Activated CD4-positive, alpha-beta T cell treated with anti-CD3 and anti-CD28 coated beads, Interleukin-2, amount 10 ng/mL, durations not matched to agents 7 days and 5 days (primary cell): ENCODE measurements at places on chromosomes 7 and 10. TPM values are rescaled to one million over a fixed set of nuclear protein-coding genes. Genes with fewer than 3 reads are reported as not detected.

- H3K27ac ChIP-seq = no peak overlapping the region
- H3K27me3 ChIP-seq = no peaks in the 10 kb centered on the region
- DNase-seq = no peak
- H3K4me1 ChIP-seq = peaks cover 16% of the 10 kb centered on the region
- no peak overlapping the region for H3K4me3 ChIP-seq
These were observed 165.8 kb downstream of the LRRC4 start for GRCh38 chr7:127865466-127865865.

GRCh38 chr7:2321020-2321419 lies 6.8 kb upstream of the SNX8 start:
- no peaks in the 10 kb centered on the region for H3K27me3 ChIP-seq
- H3K36me3 ChIP-seq = no peaks in the 10 kb centered on the region
- peaks cover 6% of the 10 kb centered on the region for H3K4me1 ChIP-seq
- no peak for DNase-seq
- no peak overlapping the region for H3K27ac ChIP-seq

DNA sequence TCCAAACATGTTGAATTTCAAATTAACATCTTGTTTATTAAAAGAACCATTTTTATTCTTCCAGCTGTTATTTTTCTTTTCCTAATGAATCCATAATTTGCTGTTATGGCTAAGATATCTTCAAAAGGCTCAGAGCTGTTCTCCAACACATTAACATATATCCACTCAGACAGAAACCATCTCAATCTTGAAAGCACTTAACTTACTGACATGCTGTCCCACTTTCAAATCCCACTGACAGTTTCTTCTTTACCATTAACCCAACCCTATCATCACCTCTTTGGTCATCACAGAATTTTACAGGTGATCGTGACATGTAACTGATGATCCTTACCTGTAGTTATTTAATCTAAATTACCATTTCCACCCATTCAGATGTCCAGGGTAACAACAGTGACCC lies 75.5 kb upstream of the AFAP1L2 start:
- H3K27me3 ChIP-seq = no peaks in the 10 kb centered on the region
- no peak for DNase-seq
- no peak overlapping the region for H3K27ac ChIP-seq

GRCh38 chr7:48718731-48719378 lies 205.5 kb upstream of the CDC14C start:
- DNase-seq = no peak
- H3K36me3 ChIP-seq = no peaks in the 10 kb centered on the region
- H3K27ac ChIP-seq = no peak overlapping the region
- no peak overlapping the region for H3K4me3 ChIP-seq

DNA sequence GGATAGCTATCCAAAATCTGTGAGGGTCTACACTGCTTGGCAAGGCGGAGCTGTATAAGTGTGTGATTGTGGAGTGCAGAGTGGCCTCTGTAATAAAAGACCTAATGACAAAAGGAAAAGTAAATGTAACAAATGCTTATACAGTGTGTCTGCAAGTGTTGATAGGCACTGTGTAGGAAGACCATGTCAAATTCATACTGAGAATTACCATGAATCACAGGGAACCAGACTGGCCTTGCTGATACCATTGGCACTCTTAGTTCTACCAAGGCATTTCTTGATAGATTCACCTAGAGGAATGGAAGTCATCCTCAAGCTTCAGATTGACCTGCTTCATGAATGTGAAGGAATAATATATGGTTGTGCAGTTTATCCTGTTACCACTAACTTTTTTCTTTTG lies 58.8 kb downstream of the CYCS start:
- H3K36me3 ChIP-seq = no peaks in the 10 kb centered on the region
- H3K27ac ChIP-seq = no peak overlapping the region
- no peak overlapping the region for H3K4me3 ChIP-seq
- no peaks in the 10 kb centered on the region for H3K27me3 ChIP-seq
- H3K4me1 ChIP-seq = peaks cover 16% of the 10 kb centered on the region

DNA sequence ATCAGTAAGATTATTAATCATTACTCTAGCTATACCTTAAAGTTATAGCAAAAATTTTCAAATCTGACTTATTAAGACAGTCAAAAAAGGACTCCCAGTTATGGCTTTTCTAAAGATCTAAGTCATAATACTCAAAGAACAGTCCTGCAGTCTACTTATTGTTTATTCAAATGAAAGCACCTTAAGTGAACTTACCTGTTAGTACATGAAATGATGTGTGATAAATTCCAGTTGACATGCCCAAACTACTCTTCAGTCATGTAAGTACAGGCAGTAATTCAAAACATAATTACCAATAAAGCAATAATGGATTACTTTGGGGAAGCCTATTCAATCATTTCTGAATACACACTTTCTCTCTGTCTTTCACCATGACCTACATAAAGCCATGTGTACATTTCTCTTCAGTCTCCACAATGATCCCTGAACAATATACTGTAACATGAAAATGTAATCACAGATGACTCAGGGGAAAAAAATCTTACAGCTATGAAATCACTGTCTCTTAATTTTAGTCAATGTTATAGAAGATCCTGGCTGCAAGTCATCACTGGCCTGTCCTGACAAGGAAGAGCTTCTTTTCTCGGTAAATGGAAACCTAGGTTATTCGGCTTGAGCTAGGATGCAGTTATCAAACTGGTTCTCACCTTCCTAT lies 420.7 kb upstream of the LRRTM3 start:
- no peak for DNase-seq
- H3K27me3 ChIP-seq = no peaks in the 10 kb centered on the region
- H3K27ac ChIP-seq = no peak overlapping the region
- no peak overlapping the region for H3K4me3 ChIP-seq

TSPAN12 gene
- total RNA-seq = not detected

ASZ1 gene
- not detected for total RNA-seq

ABCB4 gene
- not detected for total RNA-seq

PTPRN2 gene
- 2.6 TPM for total RNA-seq

PTN gene
- total RNA-seq = not detected

TRIL gene
- not detected for total RNA-seq
